ENCODE measurements at places on chromosomes 5 and 9.

DNA sequence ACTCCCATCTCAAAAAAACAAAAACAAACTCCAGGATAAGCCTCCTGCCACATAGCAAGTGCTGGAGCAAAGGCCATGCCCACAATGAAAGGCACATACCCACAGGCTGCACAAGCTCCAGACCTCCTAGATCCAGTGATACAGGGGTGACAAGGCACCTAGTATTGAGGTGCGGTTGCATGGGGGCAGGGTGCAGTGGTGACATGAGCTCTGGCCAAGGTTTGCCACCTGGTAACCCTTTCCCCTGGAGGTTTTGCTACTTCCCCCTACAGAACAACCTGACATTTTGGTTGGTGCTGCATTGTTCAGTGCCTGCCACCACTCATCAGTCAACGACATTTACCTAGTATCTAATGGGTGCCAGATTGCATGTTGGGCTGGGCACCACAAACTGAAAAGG is 14.5 kb downstream of the CDKN2AIPNL start:
- no peak for DNase-seq

DNA sequence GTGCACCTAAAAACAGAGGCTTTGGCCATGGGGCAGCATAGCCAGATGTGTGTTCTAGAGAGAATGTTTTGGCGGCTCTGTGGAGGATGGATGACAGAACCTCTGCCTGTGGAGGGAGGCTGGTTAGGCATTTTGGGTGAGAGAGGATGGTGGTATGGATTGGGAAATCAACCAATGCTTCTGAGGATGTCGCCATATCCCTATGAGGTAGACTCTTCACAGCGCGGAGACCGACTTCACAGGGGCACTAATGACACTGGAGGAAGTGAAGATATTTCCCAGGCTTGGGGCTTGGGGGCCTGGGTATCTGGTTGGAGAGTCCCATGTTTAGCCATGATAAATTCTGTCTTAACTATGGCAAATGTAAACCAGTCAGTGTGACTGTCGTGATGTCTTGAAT is 140.6 kb upstream of the KLF4 start:
- DNase-seq: no peak

DNA sequence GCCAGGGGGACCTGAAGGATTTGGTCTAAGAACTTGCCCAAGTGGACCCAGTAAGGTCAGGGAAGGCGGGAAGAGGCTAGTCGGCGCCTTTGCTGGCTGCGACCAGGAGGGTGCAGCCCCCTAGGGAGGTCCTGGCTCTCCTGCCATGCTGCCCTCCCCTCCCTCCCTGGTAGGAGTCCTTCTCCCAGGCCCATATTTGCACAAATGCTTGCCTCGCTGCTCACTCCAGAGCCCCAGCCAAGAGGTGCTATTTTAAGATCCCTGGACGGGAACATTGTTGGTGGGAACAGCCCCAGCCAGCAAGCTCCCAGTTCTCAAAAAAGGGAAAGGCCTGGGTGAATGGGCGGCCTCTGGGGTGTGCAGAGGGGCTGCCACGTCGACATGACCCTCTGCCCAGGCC is 4.3 kb upstream of the IL17B start:
- DNase-seq: no peak

DNA sequence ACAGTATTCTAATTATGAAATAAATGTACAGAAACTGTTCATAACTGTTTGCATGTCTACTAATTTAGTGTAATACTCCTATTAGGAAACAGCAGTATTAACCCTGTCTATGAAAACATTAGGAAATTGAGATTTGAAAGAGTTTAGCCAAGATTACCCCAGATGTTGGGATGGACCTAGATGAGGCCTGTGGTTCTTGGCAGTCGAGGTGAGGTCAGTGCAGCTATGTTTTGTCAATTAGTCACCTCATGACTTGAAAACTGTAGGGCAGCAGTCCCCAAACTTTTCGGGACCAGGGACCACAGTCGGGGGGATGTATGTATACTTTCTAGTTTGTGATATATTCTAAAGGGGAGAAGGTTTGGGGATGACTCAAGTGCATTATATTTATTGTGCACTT is 4.7 kb downstream of the LNPEP start:
- no peak for DNase-seq

GRCh38 chr5:146952168-146952567 is 73.6 kb upstream of the PPP2R2B start:
- DNase-seq: no peak

Data from stimulated activated CD8-positive, alpha-beta memory T cell treated with anti-CD3 and anti-CD28 coated beads, Interleukin-2, amount 100 ng/mL, for 1 hour (primary cell).